RPMI8226 (cell line): ENCODE measurements at places on chromosomes 5 and 9.
A peak's percentile ranks its signal among the peaks of the same experiment; 100 is the strongest.

- DNase-seq: no peak
Observed at GRCh38 chr5:135312255-135312935, 86.6 kb downstream of the MACROH2A1 start.

DNA sequence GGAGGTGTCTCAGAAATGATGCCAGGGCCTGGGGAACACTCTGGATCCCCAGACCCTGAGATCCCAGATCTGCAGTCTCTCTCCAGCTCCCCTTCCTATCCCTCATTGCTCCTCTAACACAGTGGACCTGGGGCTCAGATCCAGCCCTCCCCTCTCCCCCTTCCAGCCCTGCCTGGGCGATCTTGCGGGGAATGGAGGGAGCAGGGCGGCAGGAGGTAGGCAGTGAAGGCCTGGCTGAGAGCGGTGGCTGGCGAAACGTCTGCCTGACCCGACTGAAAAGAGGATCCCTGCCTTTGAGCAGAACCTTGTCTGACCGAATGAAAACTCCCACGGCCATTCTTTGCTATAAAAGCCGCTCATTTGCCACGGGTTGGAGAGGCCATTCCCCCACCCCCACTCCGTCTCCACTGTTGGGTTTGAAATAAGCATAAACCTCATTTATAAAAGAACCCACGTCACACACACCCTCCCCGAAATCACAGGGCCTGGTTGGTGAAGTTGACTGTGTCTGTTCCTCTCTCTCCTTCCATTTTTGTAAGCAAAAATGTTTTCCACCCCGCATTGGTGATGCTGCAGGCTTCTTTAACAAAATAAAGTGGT, 8.8 kb downstream of the MSX2 start:
- no peak for DNase-seq

- DNase-seq: no peak
Observed at GRCh38 chr9:115207003-115207836, 89.3 kb upstream of the TNC start.

DNA sequence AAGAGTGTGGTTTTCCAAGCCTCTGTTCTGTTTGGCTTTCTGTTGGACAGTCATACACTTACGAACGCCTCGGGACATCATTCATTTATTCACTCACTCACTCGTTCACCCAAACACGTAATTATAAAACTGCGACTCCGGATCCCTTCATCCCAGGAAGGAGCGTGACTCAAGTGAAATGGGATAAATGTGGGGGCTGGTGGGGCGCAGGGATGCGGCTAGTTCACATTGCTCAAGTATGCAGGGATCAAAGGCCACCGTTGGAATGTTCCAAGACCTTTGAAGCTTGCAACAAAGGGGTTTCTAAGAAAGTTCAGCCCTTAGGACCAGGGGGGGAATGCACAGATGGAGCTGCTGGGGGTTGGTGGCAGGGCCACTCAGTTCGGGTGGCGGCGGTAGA, 64.2 kb downstream of the CFAP77 start:
- DNase-seq: no peak

DNA sequence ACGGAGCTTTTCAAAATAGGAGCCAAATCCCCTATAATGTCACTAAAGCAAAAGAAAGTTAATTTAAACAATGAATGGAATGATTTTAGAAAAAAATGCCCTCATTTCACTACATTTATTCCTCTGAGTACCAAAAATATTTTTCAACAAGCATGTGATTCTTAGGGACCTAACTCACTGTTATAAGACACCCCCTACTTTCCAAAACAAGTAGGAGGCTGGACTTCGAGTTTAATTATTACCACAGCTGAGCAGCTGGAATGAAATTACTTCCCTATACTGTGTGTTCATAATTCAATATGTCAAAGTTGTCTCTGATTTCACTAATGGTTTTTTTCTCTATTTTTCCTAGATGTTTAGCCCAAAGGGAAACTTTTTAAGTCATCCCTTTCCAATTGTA, 61.6 kb downstream of the SAXO1 start:
- DNase-seq: no peak

- no peak for DNase-seq
Observed at GRCh38 chr9:17222932-17223331, 88.1 kb downstream of the CNTLN start.

DNA sequence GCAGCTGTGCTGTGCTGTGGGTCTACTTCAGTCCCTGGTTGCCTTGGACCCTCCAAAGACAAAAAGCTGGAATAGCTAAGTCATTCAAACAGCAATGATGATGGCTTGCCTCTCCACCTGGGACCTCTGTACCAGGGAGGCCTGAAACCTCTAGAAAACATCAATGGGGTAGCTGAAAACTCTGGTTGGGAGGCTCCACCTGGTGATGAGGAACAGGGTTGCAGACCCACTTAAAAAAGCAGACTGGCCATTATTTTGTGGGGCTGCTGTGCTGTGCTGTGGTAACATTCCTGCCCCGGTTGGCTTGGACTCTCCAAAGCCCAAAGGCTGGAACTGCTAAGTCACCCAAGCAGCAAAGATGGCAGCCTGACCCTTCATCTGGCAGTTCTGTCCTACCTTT, 839.3 kb upstream of the ARRDC3 start:
- DNase-seq: no peak

DNA sequence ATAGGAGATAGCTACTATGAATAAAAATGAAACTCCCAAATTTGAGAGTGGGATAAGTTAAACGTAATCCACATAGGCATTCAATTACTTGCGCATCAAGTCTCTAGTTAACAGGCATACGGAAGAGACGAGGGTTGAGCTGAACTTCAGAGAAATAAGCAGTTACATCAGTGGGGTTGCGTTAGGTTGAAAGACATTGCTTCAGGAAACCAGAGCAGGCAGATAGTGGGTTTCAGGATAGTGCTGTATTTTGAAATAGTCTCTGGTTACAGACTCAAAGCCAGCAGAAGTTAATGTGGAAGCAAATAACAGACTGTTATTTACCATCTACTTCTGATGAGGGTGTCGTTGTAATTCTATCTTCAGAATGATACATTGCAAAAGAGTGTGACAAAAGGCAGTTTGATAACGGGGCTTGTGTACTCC, 533.4 kb downstream of the PDE4D start:
- DNase-seq: no peak

DNA sequence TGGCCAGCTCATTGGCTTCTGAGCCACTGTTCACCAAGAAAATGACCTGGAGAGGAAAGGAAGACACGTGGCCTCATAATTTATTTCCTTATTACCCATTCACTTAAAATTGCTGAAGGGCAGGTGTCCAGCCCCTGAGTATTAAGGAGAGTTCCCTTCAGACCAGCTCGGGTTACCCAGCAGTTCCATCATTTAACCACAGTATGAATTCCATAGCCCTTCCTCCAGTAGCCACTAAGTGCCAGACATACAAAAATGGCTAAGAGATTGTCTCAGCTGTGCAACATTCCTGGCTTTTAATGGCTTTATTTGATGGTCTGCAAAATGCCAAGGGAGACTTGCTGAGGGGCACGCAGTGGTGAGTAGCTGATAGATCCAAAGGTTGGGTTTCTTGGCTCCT, 12.5 kb downstream of the AGXT2 start:
- no peak for DNase-seq

GRCh38 chr9:13351778-13352386, 72.4 kb upstream of the MPDZ start:
- DNase-seq: peak; percentile 12

- no peak for DNase-seq
Observed at GRCh38 chr5:111022301-111022700, 49.2 kb upstream of the TSLP start.

- DNase-seq: no peak
Observed at GRCh38 chr5:117161718-117162335, 587.2 kb upstream of the SEMA6A start.

DNA sequence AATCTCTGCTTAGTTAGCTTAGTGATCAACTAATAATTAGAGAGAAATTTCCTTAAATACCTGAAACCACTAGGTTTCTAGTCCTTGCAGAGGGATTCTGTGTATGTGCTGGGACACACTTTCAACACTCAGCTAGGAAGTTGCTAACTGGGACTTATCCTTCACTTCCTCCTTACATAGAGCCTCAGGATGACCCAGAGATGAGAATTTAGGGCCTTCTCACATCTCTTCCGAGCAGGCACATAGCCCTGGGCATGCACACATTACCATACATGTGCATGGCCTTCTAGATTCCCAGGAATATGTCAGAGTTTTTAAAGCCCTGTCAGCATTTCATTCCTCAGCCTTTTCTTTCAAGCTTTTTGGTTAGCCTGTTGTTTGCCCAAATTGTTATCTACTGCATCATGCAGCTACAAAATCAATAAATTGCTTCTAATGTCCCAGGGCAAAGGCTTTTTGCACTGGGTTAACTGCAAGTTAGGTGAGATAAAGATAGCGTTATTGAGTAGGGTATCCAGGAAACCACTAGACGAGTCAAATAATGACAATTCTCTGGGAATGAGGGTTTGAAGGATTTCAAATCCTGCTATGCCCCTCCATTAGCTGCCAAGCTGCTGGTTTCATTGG, 22.0 kb upstream of the CDK20 start:
- DNase-seq: no peak

DNA sequence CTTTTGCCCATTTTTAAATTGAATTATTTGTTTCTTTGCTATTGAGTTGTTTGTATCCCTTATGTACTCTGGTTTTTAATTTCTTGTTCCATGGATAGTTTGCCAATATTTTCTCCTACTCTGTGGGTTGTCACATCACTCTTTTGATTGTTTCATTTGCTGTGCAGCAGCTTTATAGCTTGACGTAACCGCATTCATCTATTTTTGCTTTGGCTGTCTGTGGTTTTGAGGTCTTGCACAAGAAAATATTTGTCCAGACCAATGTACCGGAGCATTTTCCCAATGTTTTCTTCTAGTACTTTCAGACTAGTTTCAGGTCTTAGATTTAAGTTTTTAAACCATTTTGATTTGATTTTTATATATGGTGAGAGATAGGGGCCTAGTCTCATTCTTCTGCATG, 36.2 kb upstream of the ZNF366 start:
- DNase-seq: no peak

DNA sequence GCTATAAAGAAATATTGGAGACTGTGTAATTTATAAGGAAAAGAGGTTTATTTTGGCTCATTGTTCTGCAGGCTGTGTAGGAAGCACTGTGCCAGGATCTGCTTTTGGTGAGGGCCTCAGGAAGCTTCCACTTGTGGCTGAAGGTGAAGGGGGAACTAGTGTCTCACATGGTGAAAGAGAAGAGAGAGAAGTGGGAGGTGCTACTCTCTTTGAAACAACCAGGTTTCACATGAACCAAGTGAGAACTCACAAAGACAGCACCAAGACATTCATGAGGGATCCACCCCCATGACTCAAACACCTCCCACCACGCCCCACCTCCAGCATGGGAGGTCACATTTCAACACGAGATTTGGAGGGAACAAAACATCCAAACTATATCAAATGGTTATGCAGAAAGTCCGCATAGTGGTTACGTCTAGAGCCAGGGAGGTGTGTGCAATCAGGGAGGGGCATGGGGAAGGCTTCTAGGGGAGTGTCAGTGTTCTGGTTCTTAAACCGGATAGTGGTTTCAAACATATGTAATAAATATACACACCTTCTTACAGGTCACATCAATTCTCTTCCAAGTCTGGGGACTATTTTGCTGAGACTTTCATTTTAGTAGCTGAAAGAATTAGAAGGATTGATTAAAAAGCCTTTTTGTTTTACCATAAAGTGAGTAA, 113.0 kb downstream of the TRIO start:
- no peak for DNase-seq

- DNase-seq: no peak
Observed at GRCh38 chr9:17293685-17294084, 158.8 kb downstream of the CNTLN start.
